ENCODE measurements at places on chromosomes 7 and 10.

DNA sequence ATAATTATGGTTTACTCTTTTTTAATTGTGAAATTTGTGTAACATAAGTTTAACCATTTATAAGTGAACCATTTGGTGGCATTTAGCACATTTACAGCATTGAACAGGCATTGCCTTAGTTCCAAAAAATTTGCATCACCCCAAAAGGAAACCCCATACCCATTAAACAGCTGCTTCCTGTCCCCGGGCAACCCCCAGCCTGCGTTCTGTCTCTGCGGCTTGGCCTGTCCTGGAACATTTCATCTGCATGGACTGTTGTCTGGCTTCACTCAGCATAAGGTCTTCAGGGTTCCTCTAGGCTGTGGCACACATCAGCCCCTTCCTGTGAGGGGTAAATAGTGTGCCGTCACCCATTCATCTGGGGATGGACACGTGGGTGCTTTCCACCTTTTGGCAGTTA, 6.9 kb downstream of the RET start:
- no peak for DNase-seq

DNA sequence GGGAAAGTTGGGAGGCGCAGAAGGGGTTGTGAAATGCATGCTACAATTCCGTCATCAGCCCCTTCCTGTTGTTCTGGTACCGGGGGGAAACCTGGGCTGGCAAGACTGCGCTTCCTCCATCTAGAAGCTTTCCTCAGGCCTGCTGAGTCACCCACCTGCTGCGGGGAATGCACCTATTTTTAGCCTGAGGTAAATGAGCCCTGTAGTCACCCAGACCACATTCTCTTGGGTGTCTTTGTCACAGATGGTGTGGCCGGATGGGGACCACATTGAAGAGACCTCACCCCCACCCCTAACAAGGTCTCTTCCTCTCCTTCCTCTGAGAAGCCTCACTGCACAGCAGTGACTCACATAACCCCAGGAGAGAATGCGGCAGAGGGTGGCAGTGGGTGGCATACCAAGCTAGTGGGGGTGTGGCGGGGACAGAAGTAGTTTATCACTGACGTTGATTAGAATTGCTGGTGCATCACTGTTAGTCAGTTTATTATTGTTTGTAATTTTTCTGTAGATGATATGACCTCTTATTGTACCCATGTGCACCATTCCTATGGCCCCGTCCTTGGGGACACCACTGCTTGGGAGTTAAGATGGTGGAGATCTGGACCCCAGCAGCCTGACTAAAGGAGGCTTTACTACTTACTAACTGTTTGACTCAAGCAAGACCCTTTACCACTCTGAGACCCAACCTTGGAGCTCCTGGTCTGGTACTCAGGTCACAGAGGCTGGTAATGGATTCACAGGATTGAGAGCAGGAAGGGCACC, 83.0 kb upstream of the DUSP5 start:
- DNase-seq: peak; percentile 17

- DNase-seq: no peak
These were observed 2.8 kb upstream of the NXPH1 start for GRCh38 chr7:8430643-8431042.

DNA sequence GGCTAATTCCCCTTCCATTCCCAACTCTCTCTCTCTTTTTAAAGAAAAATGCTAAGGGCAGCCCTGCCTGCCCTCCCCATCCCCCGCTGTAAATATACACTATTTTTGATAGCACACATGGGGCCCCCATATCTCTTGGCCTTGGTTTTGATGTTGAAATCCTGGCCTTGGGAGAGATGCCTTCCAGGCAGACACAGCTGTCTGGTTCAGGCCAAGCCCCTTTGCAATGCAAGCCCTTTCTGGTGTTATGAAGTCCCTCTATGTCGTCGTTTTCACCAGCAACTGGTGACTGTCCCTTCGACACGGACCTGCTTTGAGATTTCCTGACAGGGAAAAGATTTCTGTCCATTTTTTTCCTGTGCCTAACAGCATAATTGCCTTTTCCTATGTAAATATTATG, 3.0 kb downstream of the ADRA2A start:
- DNase-seq: no peak

GRCh38 chr7:18200855-18201254, 173.2 kb upstream of the PRPS1L1 start:
- no peak for DNase-seq

- no peak for DNase-seq
These were observed 516.7 kb upstream of the CELF2 start for GRCh38 chr10:10500937-10501336.

DNA sequence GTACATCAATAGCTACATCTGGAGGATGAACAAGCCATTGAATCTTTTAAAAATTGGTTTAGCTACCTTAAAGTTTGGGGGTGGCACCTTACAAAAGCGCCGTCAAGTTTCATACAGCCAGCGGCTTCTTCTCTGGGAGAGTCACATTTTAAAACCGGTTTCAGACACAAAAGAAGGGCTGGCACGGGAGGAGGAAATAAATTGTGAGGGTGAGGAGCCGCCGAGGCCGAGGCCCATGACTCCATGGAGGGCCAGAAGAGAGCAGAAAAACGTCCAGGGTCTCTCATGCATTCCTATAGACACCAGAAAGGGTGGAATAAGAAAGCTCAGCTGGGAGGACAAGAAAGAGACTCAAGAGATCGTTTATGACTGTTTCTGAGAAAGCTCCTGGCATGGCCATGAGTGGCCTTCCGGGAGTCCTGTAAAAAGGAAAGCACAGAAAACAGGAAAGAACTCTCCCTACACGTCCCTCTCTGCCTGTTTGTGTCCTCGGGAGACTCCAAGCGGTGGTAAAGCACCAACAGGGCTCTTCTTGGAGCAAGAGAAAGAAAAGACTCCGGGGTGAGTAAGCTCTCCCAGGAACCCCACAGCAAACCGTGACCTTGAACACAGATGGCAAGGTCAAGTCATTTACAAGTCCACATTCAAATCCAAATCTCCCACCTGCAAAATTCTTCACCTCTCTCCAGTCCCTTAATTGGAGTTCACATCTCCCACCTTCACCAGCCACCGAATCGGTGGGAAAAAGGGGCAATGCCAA, 1.8 kb downstream of the FRAT2 start:
- no peak for DNase-seq

GRCh38 chr10:130300608-130301020, 164.4 kb downstream of the GLRX3 start:
- no peak for DNase-seq

- DNase-seq: no peak
These were observed 19.3 kb downstream of the MYO1G start for GRCh38 chr7:44959433-44959951.

- DNase-seq: no peak
These were observed 6.6 kb downstream of the VPS50 start for GRCh38 chr7:93238748-93239147.

Data from NCI-H2171 treated with DMSO at 0.1 percent for 48 hours (cell line).